ENCODE measurements at places on chromosomes 1 and 21.

- DNase-seq: no peak
Observed at GRCh38 chr1:244050835-244051444, at the start of gene ZBTB18. Gene ZBTB18 (plus strand): TSS chr1:244051283. CDS start chr1:244051432, 149 bp downstream.

- DNase-seq: no peak
Observed at GRCh38 chr1:30971496-30971895, 62.9 kb upstream of the SDC3 start.

- no peak for DNase-seq
Observed at GRCh38 chr1:84789014-84789413, 98.8 kb upstream of the SSX2IP start.

- no peak for DNase-seq
Observed at GRCh38 chr1:20426923-20427322, 59.1 kb downstream of the CAMK2N1 start.

DNA sequence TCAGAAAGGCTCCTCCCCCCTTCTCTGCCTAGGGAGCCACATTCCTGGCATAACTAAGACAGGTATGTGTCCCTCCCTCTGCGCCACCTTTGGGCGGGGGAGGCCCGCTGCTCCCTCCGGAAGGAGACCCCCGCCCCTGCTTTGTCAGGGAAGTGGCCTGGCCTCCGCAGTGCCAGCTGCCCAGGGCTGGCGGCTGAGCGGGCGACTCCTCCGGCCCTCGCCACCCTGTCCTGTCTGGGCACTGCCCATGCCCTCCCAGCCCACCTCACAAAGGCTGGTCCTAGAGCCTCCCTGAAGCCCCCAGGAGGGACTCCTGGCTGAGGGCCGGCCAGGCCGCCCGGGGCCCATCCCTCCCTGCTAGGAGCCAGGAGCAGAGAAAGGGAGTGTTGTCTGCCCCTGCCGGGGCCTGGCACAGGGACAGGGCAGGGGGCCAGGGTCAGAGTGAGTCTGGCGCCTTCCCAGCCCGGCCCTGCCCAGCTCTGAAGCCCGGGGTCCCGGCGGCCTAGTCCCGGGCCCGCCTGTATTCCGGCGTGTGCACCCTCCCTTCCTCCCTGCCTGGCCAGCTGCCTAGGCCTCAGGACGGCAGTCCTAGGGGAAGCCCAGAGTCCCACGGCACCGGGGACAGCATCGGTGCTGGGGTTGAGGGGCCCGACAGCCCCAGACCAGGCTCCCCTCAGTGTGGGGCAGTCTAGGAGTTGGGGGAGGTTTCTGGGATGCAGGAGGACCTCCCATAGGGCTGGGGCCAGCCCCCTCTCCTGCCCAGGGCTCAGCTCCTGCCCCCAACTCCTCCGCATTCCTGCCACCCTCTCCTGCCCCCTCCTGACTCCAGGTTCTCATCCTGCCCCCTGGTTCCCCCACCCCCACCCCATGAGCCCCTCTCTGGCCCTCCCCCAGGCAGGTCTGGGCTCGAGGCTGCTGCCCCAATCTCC is 5.1 kb downstream of the AGRN start:
- DNase-seq: no peak

DNA sequence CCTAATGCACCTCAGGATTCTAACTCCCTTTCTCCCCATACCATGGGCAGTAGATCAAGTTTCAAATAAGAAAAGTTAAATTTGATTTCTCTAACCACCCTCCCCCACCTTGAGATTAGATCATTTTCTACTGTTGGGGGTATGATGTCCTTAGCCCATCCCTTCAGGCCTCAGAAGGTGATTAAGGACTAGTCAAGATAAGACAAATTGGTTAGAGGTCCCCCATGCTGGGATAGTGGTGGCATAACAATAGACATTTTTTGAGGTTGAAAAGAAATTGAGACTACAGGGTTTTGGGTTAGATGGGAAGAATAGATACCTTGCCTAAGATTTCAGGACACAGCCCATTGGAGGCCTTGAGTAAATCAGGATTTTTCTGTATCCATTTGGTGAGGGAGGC is 2.5 kb downstream of the CFAP126 start:
- no peak for DNase-seq

- DNase-seq: no peak
Observed at GRCh38 chr21:35436899-35437298, 387.8 kb upstream of the RUNX1 start.

GRCh38 chr1:57007948-57008347 is 42.1 kb upstream of the C8B start:
- DNase-seq: no peak

DNA sequence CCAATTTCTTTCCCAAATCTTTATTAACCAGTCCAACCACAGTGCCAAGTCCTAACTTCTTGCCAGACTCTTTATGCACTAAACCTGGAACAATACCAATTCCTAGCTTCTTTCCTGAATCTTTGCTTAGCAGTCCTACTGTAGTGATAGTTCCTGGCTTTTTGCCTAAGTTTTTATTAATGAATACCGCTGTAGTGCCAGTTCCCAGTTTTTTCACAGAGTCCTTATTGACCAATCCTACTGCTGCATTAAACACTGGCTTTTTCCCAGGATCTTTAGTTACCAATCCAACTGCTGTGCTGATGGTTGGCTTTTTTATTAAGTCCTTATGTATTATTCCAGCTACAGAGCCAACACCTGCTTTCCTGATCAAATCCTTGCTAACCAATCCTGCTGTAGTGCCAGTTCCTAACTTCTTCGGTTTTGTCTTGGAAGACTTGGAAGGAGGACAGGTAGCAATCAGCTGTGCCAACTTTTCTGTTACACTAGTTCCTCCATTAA is 80.8 kb downstream of the ASH1L start:
- no peak for DNase-seq

- no peak for DNase-seq
Observed at GRCh38 chr1:168843950-168844349, 114.9 kb upstream of the DPT start.

DNA sequence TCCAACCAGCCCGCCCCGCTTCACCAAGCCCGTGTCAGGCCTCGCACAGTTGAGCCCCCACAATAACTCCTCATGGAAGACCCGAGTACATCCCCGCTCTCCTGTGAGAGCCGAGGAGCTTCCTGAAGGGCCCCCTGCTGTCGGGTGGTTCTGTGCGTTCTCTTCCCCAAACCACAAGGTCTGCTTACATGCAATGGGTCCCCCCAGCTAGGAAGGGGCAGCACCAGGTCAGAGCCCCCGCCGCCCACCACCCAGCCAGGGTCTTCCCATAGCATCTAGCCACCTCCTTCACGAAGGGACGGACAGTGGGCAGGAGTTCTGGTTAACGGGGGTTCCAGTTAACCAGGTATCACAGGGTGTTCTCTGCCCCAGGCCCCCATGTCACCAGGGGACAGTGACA is 51.5 kb downstream of the GLIS1 start:
- DNase-seq: no peak

- no peak for DNase-seq
Observed at GRCh38 chr1:45430490-45430889, 60.5 kb downstream of the TESK2 start.

- no peak for DNase-seq
Observed at GRCh38 chr1:53949023-53949990, 3.2 kb downstream of the LRRC42 start.

GRCh38 chr1:109256085-109256484 is 6.7 kb downstream of the CELSR2 start:
- no peak for DNase-seq

- DNase-seq: no peak
Observed at GRCh38 chr1:230875370-230875769, 7.0 kb upstream of the C1orf198 start.

- DNase-seq: no peak
Observed at GRCh38 chr21:40625991-40626390, 221.0 kb downstream of the DSCAM start.

- DNase-seq: no peak
Observed at GRCh38 chr1:245213066-245213831, 58.5 kb downstream of the KIF26B start.

GRCh38 chr21:14620152-14620551 is 74.0 kb upstream of the SAMSN1 start:
- DNase-seq: no peak

DNA sequence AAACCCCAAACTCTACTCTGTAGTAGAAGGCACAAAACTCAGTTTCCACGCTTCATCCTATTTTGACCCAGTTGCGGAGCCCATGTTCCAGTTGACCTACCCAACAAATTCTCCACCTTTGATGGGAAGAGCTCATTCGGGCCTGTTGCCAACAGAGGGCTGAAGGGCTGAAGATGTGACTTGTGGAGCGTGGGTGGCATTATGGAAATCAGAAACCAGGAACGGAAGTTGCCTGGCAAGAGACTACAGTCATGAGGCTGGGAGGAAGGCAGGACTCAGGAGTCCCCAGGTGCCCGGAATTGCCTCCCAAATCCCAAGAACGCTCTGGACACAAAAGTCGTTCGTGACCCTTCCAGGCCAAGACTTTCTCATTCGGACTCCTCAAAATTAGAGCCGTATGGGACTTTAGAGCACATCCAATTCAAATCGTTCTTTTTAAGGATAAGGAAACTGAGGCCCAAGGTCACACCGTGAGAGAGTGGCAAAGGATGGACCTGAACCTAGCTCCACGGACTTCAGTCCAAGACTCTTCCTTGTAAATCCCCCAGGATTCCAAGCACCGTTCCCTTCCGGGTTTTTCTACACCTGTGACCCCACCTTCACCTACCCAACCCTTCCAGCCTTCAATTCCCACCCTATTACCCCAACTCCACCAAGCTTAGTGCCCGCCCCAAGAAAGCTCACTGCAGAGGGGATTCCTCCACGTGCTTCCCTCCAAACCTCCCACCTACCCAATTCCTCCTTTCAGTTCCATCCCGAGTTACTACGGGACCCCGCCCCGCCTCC is 739 bp downstream of the SMG5 start:
- DNase-seq: no peak

DNA sequence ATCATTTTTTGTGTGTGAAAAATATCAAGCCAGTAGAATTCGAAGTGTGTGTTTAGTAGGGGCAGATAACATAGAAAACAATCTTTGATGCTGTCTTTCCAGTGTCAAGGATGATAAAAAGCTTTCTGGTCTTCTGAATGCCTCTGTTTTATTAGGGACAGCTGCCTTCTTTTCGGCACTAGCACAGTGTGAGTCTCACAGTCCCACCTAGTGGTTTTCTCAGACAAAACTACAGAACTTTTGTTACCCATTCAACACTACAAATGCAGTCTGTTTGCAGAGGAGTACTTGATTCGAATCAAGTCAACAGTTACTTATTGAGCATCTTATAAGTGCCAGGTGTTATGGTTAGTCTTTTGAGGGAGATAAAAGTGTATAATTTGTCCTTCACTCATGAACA is 30.6 kb upstream of the MCOLN3 start:
- DNase-seq: no peak

DNA sequence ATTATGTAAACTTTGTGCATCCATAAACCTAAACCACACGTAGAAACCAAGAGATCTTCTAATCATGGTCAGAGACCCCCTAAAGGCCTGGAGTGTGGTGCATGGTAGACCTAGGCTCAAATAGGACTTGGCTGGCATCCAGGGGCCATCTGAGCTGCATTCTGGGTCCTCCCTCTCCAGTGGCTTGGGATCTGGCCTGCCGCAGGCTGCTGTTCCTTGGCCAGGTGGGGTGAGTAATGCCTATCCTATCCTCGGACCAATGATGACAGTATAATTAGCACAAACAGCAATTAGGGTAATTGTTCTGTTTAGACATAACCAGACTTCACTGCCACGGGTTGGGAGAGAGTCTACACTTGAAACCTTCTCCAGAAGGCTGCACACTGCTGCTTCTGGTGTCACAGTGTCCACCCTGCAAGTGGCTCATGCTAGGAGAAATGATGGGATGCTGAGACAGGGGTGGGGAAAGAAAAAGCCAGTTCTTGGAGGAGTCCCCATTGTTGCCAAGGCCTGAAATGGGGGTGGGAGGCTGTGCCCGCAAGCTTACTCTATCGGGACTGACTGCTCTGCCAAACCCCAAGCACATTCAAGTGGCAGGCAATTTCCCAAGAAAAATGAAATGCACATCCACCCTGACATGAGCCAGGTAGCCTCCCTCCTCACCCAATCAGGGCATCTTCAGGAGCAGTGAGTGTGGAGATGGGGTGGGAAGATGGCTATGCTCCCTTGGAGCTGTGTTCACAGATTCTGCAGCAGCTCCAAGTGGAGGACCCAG is 12.5 kb upstream of the PKP1 start:
- no peak for DNase-seq

DNA sequence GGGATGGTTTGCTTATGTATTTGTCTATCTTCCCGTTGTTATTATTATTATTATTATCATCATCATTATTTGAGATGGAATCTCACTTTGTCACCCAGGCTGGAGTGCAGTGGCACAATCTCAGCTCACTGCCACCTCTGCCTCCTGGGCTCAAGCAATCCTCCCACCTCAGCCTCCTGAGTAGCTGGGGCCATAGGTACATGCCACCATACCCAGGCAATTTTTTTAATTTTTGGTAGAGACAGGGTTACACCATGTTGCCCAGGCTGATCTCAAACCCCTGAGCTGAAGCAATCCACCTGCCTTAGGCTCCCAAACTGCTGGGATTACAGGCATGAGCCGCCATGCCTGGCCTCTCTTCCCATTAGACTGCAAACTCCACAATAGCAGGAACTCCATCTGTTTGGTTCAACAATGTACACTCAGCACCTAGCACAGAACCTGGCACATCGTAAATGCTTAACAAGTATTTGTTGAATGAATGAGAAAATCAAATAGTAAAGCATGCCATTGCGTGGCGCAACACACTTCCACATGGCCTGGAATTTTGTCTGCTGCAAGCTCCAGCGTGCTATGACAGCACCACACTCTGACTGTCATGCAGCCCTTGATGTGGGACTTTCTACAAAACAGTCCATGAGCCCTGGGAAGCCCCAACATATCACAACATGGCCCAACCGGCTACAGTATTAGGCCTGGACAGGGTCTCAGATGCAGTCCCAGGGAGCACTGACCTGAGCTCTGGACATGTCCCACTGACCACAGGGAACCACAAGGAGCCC is 3.8 kb upstream of the TINAGL1 start:
- no peak for DNase-seq

- DNase-seq: no peak
Observed at GRCh38 chr1:117594261-117594990, 11.4 kb upstream of the TENT5C start.

GRCh38 chr1:165633614-165634013 is 2.6 kb downstream of the MGST3 start:
- no peak for DNase-seq

GRCh38 chr21:14833666-14834351 is 231.0 kb downstream of the NRIP1 start:
- no peak for DNase-seq

- no peak for DNase-seq
Observed at GRCh38 chr1:10814976-10815857, 18.8 kb upstream of the CASZ1 start.

- DNase-seq: no peak
Observed at GRCh38 chr1:157213836-157214235, 75.6 kb upstream of the ETV3 start.

DNA sequence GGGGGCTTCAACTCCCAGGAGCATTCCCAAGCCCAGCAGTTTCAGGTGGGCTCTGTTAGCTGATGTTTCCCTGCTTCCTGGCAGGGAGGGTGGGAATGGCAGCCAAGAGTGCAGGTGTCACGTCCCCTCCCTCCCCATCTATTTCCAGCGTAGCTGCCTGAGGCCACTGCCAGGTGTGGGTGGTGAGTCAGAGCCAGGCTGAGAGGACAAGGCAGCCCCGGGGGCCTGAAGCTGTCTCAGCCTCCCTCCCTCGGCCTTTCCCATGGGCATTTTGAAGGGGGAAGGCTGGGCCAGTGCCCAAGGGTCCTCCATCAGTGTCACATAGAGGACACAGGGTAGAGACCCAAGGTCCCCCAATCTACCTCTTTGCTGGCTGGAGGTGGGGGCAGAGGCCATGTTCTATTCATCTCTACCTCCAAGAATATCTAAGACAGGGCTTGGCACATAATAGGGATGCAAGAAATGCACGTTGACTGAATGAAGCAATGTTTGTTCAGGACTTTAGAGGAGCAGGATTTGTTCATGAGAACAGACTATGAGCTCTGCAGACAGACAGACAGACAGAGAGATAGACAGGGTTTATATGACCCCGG is 34.4 kb upstream of the ID3 start:
- DNase-seq: no peak
